ENCODE measurements at places on chromosomes 11 and 22. TPM values are rescaled to one million over a fixed set of nuclear protein-coding genes. Genes with fewer than 3 reads are reported as not detected.

DNA sequence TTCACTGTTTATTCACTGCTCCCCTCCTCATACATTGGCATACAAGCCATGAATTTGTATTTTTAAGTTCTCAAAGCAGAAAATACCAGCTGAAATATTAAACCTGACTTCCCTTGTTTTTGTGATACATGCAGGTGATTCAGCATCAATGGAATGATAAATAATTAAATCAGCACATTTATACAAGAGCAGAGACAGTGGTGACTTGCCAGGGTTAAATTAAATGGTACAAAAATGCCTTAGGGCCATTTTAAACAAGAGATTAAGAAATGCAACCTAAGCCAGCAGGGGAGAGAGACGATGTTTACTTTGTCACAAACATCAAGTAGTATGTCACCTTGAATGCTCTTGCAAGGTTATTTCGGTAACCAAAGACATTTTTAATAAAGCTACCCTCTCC is 95.9 kb upstream of the DDI1 start:
- DNase-seq, result no peak

DNA sequence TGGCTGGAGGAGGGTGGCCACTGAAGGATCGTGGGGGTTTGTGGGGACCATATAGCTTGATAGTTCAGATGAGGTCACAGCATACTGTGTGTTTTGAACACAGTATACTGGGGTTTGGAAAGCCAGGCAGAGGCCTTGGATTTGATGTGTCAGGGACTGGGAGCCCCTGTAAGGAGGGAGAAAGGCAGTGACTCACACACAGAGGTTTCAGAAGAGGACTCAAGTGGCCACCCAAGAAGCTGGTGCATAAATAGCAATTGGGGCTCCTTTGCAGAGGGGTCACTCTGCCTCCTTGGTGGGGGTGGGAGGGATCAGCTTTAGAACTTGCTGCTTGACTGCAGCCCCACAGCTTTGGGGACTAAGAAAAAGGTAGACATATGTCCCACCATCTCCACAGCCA is 39.3 kb downstream of the SLC5A1 start:
- no peak for DNase-seq

The APOL5 gene
- not detected for polyA plus RNA-seq

GRCh38 chr22:46070803-46071450 is 79.4 kb upstream of the PPARA start:
- DNase-seq, result no peak

The BET1L gene
- polyA plus RNA-seq, result 49.8 TPM

GRCh38 chr11:134676516-134677287 is 264.7 kb upstream of the B3GAT1 start:
- no peak for DNase-seq

GRCh38 chr11:27201454-27202302 is 161.1 kb downstream of the BBOX1 start:
- peak; percentile 92 for DNase-seq

The FADD gene
- polyA plus RNA-seq, result 23.6 TPM

DNA sequence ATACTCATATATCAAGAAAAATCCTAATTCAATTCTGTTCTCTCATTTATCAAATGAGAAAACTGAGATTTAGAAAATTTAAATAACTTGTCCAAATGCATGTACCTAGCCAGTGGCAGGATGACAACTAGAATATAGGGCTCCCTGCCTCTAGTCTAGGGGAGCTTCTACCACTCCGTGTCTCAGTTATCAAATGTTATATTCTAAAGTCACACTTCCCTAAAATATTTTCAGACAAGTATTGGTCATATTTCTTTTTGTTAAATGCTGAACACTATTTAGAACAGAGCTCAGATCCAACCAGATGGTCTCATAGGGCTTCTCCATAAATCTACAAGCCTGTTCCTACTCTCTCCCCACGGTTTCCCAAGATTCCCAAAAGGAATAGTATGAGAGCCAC is 26.3 kb downstream of the KCNJ1 start:
- no peak for DNase-seq

The NPTXR gene
- polyA plus RNA-seq, result 15.1 TPM

DNA sequence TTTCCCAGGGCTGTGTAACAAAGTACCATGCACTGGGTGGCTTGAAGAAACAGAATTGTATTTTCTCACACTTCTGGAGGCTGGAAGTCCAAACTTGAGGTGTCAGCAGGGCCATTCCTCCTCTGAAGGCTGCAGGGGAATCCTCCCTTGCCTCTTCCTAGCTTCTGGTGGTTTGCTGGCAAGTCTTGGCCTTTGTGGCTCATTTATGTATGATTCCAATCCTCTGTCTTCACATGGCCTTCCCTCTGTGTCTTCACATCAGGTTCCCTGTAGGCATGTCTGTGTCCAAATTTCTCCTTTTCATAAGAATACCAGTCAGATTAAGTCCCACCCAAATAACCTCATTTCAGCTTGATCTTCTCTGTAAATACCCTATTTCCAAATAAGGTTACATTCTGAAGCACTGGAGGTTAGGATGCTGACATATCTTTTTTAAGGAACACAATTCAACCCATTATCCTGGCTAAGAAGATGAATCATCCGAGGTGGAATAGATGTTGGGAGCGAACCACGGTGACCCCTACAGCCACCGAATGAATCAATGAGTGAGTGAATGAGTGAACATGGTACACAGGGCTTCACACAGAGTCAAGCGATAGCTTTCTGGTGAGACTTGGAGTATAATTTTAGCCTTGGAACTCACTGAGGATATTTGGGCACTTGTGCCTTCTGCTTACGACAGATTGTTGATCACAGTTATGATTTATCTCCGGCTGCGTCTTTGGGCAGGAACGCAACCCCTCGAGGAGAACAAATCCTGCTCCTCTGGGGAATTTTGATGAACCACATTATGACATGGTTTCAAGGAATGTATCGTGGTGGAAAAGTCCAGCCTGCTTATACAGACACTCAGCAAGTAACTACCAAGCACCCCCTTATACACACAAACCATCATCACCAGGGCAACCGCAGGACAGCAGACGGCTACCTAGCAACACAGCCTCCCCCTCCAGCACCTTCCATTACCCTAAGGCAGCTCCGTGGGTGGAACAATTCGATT is 34.3 kb upstream of the MICAL2 start:
- DNase-seq, result no peak

GRCh38 chr22:46969491-46969890 is 207.0 kb downstream of the TBC1D22A start:
- DNase-seq, result no peak

GRCh38 chr11:35146074-35146521 is 7.1 kb downstream of the CD44 start:
- DNase-seq, result no peak

- no peak for DNase-seq
Measured at GRCh38 chr11:16126362-16126761, 230.0 kb downstream of the SOX6 start.

All from urinary bladder (tissue), 4 donors.